Stomach (tissue), 19 donors: ENCODE measurements at places on chromosomes 7 and 10.

DNA sequence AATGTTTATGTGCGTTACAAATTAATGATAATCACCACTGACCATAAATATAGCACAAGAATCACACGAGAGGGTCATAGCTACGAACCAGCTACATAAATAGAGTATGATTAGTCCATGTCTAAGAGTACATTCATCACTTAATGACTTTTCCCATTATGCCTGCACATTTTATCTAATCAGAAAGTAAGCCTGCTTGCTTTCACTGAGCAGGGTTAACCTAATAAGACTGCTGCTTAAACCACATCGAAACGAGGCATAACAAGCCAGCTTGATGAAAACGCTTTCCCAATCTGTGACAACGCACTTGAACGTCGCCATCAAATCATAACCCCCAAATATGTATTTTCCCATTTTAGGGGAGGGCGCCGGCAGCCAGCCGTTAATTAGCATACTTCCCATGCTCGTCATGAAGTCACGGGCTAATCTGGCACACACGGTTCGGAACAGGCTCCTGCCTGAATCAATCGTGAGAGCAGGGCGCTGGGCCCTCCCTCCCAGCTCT lies 71.5 kb downstream of the EBF3 start:
- peak; percentile 34 for DNase-seq

DNA sequence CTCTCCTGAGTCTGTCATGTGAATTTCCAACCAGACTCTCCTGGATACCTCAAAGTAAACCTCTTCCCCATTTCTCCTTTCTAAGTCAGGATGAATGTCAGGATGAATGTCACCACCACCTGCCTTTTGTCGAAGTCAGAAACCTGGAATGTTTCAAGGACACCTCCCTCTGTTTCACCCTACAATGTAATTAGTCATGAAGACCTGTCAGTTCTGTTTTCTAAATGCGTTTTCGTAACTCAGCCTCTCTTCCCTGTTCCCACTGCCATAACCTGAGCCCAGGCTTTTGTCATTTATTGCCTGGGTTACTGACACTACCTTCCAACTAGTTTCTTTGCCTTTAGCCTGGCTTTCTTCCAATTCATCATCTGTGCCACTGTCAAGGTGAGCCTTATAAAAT lies 5.5 kb upstream of the STN1 start:
- DNase-seq, result peak; percentile 39

- no peak for DNase-seq
Measured at GRCh38 chr10:21047511-21047910, 150.4 kb upstream of the NEBL start.

DNA sequence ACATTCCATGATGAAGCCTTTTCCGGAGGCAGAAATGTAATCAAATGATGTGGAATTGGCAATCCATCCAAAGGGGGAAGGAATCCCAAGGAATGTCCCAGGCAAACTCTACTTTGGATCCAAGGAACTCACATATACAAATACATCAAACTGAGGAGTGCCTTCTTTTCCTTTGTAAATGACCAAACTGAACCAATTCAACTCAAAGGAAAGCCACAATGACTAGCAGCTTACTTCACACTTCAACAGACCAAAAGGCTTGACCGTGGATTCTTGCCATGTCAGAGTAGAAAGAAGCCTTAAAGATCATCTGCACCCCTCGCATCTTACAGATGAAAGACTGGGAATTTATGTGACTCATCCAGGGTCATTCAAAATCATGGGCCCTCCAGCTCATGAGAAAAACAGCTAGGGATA lies 79.7 kb upstream of the MACROH2A2 start:
- DNase-seq, result no peak

DNA sequence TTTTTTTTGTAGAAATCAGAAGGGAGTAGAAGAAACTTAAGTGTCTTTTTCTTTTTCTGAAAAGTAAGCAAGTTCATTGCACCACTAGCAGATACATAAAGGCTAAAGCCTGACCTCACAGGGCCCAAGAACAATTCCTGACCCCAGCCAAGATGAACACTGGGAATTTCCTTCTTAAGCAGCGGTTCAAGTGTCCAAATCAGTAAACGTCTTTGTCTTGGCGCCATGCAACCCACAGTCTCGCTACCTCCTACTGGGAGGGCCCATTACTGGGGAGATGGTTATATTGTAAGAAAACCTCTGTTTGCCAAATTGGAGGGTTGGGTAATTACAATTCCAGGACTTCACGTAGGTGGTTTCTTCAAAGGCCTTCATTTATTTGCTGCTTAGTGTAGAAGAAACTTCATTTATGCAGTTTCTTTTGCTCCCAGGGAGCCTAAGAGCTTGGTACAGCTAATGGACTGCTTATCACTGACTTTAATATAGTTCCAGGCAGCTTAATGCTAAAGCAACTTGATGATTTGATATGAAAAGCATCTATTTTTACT lies 58.3 kb upstream of the ADRB1 start:
- DNase-seq, result no peak

GRCh38 chr7:82616059-82616728 lies 172.6 kb upstream of the CACNA2D1 start:
- no peak for DNase-seq

GRCh38 chr10:132335189-132336063 lies 3.4 kb downstream of the LRRC27 start:
- no peak for DNase-seq

DNA sequence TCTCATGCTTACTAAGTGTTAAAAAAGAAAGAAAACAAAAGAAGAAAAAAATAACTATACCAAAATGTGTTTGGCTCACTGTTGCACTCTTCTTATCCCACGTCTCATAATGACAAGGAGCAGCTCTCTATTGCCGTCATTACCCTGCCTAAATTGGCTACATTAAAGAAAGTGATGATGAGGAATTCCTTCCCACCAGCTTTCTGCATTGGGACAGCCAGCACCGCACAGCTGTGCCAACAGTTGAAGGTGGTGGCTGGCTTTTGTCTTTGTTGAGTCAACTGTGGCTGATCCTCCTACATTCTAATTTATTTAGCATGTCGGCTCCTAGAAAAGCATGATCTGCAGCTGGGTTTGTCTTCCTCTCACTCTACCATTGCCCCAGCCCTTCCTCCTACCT lies 751.8 kb downstream of the KCNMA1 start:
- DNase-seq, result peak; percentile 48

GRCh38 chr10:131762789-131763696 lies 137.8 kb upstream of the PPP2R2D start:
- no peak for DNase-seq

DNA sequence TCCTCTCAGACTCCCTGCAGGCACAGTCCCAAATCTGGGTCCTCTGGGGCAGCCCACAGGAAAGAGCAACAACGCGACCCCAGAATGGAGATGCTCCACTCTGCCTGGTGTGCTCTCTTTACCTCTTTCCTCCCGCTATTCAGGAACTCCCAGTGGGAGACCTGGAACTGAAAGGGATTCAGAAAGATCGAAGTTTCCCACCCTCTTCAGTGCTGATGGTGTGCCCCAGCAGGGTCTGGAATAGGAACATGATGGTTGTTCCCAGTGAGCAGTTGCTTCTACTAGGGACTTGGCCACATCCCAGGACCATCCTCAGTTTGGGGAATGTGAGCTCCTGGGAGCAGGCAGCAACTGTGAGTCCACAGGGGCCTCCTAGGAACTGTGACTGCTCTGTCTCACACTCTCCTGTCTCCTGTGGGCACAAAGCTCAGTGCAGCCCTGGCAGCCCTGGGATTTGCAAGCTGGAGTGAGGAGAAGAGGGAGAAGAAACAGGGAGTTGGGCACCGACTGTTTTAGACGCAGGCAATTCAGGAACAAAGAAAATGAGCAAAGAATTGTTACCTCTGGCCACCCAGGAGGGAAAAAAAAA lies 17.9 kb downstream of the OR6V1 start:
- no peak for DNase-seq

GRCh38 chr7:1713502-1714484 lies 43.7 kb downstream of the ELFN1 start:
- DNase-seq, result peak; percentile 88

- no peak for DNase-seq
Measured at GRCh38 chr10:99374526-99374925, 45.4 kb downstream of the CNNM1 start.

GRCh38 chr10:12193193-12193592 lies 2.5 kb downstream of the NUDT5 start:
- DNase-seq, result no peak

DNA sequence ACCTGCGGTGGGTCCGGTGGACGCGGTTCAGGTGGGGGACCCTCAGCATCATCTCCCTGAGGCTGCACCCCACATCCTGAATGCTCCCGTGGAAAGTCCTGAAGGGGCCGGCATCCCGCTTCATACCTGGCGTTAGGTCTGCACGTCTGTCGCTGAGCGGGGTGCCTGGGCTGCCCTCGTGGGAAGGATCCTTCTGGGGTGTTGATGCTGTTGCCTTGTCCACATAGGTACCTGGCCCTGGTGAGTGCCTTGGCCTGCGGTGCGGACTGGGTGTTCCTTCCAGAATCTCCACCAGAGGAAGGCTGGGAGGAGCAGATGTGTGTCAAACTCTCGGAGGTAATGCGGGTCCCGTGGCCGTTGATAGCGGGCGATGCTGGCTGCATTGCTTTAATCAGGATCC lies 37.8 kb downstream of the PFKP start:
- DNase-seq, result no peak

GRCh38 chr10:69760072-69760471 lies 41.6 kb upstream of the COL13A1 start:
- DNase-seq, result peak; percentile 31

GRCh38 chr7:4247106-4247876 lies 434.8 kb upstream of the FOXK1 start:
- peak; percentile 49 for DNase-seq

DNA sequence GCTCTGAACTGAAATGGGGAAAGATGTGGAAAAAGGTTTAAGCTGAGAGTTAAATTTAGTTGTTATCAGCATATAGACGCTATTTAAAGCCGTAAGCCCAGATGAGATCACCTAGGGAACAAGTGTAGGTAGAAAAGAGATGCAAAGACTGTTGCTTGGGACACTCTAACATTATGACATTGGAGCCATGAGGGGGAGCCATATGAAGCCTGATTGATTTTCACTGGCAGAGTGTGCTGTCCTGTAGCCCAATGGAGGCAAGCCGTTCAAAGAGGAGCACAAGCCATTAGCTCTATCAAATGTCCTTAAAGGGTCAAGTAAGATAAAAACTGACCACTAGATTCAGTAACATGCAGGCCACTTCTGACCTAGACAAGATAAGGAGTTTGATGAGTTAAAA lies 223.3 kb downstream of the TWIST1 start:
- DNase-seq, result no peak

DNA sequence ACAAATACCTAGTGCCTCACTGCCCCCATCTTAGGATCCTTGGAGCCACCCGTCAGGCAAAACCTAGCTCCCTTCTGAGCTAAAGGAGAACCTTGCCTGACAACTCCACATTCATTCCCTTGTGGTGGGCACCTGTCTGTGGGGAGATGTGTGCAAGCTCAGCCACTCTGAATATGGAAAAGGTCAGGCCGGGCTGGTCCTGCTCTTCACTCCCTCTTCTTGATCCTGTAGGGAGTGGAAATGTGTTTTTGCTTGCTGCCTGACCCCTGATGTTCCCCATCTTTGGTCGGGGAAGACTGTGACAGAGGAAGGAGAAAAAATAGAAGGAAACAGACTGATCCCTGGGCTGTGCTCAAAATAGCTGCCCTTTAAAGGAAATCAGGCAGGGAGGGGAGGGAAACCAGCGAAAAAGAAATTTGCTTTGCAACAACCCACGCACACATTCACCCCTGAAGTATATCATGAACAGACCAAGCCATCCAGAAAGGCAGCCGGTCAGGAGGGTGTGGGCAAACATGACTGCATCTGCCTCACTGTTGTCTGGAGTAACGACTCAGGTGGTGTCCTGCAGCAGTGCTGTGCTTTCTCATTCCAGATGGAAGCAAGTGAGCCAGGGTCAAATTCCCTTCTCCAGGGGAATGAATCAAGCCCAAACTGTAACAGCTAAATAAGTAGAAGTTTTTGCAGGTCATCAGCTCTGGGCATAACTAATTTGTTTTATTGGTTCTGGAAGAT lies 74.0 kb downstream of the SCRN1 start:
- DNase-seq, result no peak

DNA sequence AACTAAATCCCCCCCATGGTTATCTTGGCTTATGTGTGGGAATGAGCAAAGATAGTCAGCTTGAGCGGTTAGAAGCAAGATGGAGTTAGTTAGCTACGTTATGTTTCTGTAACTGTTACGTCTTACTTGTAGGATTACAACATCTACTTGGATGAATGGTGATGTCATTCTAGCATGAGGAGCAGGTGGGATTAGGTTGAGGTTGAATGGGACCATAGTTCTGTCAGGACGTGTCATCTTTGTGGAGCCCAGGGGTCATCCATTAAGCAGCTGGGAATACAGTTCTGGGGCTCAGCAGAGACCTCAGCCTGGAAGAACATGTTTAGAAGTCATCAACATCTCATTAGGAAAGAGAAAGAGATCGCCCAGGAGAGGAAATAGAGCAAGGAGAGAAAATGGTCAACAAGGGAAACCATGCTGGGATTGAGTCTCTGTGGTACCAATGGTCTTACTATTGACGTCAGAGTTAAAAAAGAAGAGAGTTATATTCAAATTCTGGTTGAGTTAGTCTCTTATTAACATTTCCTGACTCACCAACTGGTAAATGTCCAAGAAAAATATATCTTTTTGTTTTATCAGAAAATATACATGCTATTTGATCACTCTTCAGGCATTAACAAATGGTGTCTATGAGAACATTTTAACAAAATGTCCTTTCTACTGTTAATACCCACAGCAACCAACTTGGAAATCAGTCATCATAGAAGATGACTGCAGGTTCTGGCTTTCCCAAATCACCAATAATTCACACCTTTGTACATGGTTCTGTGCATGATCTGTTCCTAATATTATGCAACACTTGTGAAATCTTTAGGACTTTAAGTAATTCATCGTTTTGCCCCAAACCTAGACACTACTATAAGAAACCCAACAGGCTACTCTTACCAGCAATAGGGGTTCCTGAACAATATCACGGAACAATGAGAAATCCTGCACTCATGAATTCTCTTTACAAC lies 96.9 kb downstream of the KIAA1217 start:
- DNase-seq, result no peak

DNA sequence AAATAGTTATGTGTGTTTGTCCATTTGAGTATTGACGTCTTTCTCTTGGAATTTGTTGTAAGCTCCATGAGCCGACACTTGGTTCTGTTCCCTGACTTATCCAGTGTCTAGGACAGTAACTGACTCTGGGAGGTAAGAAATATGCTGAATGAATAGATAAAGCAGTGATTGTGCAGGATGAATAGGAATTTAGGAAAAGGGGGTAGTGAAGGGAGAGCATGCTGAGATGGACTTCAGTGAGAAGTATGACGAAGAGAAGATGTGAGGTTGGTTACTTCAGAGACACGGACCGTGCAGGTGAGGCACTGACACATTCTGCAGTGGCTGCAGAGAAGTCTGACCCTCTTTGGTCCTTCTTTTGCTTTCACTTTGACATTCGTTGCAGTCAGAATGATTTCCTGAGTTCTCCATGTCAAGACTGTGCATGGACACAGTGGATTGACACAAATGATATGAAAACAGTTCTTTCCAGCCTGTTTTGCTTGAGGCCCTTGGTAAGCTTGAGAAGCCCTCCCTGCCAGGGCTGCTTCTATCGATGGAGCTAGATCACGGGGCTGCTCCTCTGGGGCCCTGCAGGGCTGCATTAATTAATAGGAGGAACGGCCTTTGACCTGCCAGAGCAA lies 261.5 kb upstream of the SORCS1 start:
- DNase-seq, result no peak
